ENCODE measurements at places on chromosomes 5 and 9.

DNA sequence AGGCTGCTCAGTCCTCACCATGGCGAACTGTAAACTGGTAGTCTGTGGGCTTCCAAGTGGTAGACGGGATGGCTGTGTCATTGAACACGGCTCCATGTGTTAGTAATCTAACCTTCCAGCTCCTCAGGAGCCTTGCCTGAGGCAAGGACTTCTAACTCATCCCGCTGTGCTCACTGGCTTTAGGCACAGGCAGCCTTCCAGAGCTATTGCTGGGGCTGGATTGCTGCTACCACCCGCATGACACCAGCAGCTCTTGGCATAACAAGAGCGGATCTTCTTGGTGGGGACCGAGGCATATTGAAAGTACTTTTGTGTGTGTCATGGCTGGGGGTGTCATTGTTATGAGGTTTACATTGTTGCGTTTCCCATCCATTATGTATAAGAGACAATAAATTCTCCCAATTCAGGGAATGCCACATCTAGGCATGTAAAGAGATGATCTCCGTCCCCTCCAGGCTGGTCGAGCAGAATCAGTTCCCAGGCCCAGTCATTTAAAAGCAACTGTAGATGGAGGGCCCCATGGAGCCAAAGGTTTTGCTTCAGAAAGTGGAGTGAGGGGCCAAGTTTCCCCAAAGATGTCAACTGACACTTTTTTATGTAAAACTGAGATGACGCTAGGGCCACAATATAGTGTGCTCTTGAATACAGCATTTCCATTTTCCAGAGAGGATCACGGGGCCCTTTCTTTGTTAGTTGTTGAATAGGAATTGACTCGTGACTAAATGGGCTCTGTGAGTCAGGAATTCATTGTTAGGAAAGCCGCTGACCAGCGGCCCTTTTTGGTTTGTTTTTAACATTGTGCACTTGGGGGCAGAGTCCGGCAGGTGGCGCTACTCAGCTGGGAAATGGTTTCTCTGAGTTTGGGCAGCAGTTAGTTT lies 759.5 kb downstream of the TAF11L14 start:
- no peak for DNase-seq
- H3K4me1 ChIP-seq = no peaks in the 10 kb centered on the region
- no peak overlapping the region for H3K27ac ChIP-seq
- no peaks in the 10 kb centered on the region for H3K36me3 ChIP-seq

DNA sequence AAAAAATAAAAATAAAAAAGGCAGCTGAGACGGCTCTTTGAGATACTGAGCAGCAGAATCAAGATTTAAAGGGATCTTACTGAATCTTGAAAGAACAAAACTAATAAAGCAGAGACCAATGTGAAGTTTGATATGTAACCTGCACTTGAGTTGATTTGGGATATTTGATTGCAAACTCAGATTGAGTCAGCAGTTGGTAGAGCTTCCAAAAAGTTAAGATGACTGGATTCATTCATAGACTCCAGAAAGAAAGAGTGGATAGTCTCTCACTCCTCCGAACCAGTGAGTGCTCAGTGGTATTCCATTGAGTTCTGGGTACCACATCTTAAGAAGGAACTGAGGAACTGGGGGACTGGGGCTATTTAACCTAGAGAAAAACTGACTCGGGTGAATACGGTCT lies 52.7 kb upstream of the TESK1 start:
- no peaks in the 10 kb centered on the region for H3K4me1 ChIP-seq
- no peak overlapping the region for H3K27ac ChIP-seq
- no peaks in the 10 kb centered on the region for H3K27me3 ChIP-seq
- DNase-seq = no peak
- no peaks in the 10 kb centered on the region for H3K36me3 ChIP-seq

GRCh38 chr5:10854506-10855277 lies 93.7 kb upstream of the DAP start:
- H3K4me3 ChIP-seq = no peak overlapping the region
- no peak for DNase-seq
- no peak overlapping the region for H3K27ac ChIP-seq
- no peaks in the 10 kb centered on the region for H3K36me3 ChIP-seq

- H3K4me3 ChIP-seq = no peak overlapping the region
- H3K27ac ChIP-seq = no peak overlapping the region
- no peaks in the 10 kb centered on the region for H3K4me1 ChIP-seq
- no peak for DNase-seq
- no peaks in the 10 kb centered on the region for H3K36me3 ChIP-seq
Measured at GRCh38 chr9:23938908-23939307, 112.9 kb upstream of the ELAVL2 start.

DNA sequence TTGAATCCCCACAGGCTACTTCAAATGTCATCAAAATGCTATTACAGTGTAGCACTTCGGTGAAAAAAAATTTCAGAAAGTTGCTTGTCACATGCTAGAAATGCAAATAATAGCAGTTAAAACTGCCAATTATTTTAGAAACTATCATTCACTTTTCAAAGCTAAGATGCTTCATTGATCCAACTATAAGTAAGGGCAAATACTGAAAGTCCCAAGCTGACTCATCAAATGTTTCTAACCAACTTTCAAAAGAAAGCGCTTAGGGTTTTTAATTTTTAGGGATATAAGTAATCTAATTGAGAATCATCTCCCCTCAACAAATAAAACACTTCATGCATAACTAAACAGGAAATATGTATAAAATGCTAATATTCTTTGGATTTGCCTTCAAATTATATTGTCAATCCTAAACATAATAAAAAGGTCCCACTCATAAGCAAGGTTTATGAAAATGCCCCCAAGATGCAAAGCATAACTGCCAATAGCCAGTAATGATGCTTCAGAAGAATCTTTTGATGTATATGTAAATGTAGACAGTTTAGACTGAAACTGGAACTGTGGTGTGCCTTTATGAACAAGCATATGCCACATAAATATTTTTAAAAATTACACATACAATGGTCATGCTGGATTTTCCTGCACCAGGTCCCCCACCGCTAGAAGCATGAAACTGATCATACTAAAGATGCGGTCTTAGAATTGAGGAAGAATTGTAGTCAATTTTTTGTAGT lies 12.2 kb downstream of the ACTL7A start:
- H3K27ac ChIP-seq = no peak overlapping the region
- H3K27me3 ChIP-seq = no peaks in the 10 kb centered on the region
- DNase-seq = no peak
- peaks cover 26% of the 10 kb centered on the region for H3K36me3 ChIP-seq

DNA sequence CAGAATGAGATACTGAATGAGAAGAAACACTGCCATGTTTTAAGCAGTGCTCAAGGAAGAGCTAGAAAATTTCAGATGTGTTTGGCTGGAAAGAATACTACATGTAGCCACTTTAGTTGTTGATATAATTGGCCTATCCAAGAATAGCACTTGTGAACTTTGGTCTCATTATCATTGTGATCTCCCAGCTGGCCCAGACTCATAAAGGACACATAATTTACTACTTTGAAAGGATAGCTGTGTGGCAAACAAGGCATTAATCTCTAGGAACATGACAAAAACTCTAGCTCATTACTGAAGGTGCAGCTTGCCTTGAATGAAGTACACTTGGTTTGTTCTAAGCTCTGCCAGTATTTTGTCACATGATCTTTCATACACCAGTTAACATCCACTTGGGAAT lies 356.3 kb downstream of the CSNK1G3 start:
- no peaks in the 10 kb centered on the region for H3K4me1 ChIP-seq
- no peak for DNase-seq
- H3K4me3 ChIP-seq = no peak overlapping the region
- no peak overlapping the region for H3K27ac ChIP-seq

DNA sequence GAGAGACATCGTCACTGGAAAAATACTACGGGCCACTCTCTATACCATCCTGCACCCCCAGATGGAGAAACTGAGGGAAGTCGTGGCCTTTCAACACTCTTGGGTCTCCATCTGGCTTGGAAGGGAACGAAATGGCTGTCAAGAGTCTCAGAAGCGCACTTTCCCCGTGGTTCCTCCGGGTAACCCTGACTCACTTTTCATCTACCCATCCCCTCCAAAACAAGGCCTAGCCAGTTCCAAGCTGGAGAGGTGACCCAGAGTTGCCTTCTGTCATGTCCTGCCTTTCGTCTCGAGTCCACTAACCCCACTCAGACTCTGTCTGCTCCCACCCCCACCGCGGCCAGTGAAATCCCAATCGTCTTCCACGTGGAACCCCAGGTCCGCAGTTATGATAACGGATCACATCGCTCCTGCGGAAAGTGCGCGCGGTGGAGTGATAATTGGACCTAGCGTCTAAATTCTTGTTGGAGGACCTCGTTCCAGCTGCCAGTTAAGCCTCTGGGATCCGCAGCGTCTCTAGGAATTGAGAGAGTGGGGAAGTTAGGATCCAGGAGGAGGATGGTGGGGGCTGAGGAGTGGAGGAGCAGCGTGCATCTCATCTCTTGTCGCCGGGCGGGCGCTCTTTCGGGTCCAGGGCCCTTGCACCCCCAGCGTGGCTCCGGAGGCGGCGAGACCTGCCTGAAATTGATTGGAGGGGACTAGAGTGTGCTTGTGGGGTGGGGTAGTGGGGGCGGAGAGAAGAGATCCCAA lies 4.6 kb downstream of the CDKN2A start:
- H3K36me3 ChIP-seq = no peaks in the 10 kb centered on the region
- H3K27me3 ChIP-seq = peaks cover 4% of the 10 kb centered on the region
- H3K4me1 ChIP-seq = peaks cover 12% of the 10 kb centered on the region
- no peak overlapping the region for H3K4me3 ChIP-seq
- H3K27ac ChIP-seq = no peak overlapping the region

DNA sequence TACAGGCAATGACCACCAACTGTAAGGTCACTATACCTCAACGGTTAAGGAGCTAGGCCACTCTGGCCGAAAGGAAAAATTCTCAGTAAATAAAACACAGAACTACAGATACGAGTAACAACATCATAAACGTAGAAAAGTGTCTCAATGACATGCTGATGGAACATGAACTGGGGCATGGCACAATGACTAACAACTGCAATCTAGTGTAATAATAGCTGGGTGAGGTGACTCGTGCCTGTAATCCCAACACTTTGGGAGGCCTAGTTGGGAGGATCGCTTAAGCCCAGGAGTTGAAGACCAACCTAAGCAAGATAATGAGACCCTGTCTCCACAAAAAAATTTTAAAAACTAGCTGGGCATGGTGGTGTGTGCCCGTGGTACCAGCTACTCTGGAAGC lies 9.8 kb upstream of the RAPGEF6 start:
- no peak overlapping the region for H3K4me3 ChIP-seq
- no peak overlapping the region for H3K27ac ChIP-seq
- no peak for DNase-seq
- H3K27me3 ChIP-seq = no peaks in the 10 kb centered on the region
- H3K36me3 ChIP-seq = no peaks in the 10 kb centered on the region

- no peaks in the 10 kb centered on the region for H3K36me3 ChIP-seq
- H3K4me1 ChIP-seq = no peaks in the 10 kb centered on the region
- DNase-seq = no peak
Measured at GRCh38 chr9:30522061-30522460, 1862.4 kb upstream of the ACO1 start.
